Transverse colon (tissue), 4 donors: ENCODE measurements at places on chromosomes 5 and 9. TPM values are rescaled to one million over a fixed set of nuclear protein-coding genes. Genes with fewer than 3 reads are reported as not detected.

GRCh38 chr9:95008151-95008771 is 281.8 kb downstream of the AOPEP start:
- peak; percentile 38 for DNase-seq

- DNase-seq, result no peak
These were observed 36.2 kb downstream of the TARS1 start for GRCh38 chr5:33476992-33477391.

DNA sequence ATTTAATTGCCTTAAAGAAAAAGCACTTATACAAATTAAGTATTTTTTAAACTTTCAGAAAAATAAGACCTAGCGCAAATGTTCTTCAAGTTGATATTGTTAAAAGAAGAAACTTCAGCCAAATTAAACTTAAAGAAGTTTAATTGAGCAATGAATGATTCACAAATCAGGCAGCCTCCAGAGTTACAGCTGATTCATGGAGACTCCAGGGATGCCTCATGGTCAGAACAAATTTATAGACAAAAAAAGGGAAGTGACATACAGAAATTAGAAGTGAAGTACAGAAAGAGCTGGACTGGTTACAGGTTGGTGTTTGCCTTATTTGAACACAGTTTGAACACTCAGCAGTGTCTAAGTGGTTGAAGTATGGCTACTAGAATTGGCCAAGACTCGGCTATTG is 60.3 kb downstream of the CDKN2A start:
- no peak for DNase-seq

DNA sequence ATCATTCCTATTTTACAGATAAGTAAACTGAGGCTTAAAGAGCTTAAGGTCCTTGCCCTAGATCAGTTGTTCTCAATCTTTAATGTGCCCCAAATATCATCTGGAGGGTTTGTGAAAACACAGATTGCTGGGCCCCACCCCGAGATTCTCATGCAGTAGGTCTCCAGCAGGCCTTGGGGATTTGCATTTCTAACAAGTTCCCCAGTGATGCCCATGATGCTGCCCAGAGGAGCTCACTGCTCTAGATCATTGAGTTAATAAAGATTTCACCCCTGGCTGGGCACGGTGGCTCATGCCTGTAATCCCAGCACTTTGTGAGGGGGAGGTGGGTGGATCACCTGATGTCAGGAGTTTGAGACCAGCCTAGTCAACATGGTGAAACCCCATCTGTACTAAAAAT is 42.8 kb upstream of the RAD23B start:
- DNase-seq, result no peak

- no peak for DNase-seq
These were observed 109.9 kb upstream of the DAB2 start for GRCh38 chr5:39534690-39535089.

DNA sequence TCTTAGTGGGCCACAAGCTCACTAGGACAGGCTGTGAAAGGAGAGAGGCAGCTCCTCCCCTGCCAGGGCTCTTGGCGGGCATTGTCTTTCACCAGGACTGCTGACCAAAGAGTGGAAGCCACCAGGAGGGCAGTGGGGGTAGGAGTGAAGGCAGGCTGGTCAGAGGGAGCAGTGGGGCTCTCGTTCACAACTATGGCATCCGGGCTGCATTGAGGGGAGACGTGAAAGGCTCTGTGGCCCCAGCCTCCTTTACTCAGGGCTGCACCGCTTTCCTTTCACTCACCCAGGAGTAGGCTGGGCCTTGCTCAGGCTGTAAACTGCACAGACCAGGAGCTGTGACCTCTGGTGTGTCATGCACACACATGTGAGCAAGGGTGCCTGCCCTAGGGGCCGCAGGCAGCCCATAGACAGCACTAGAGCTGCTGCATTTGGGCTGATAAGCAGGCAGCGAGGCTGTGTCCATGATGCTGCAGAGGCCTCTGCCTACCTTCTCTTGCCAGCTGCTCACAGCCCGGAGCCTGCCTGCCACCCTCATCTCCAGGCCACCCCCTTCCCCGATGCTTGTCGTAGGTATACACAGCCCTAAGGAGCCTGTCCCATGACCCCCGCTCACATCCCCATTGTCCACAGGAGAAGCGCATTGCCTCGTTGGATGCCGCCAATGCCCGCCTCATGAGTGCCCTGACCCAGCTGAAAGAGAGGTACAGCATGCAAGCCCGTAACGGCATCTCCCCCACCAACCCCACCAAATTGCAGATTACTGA is 130.4 kb downstream of the DAB2IP start:
- peak; percentile 7 for DNase-seq

- DNase-seq, result no peak
These were observed 419.1 kb downstream of the NR2F1-AS1 start for GRCh38 chr5:93161661-93162654.

DNA sequence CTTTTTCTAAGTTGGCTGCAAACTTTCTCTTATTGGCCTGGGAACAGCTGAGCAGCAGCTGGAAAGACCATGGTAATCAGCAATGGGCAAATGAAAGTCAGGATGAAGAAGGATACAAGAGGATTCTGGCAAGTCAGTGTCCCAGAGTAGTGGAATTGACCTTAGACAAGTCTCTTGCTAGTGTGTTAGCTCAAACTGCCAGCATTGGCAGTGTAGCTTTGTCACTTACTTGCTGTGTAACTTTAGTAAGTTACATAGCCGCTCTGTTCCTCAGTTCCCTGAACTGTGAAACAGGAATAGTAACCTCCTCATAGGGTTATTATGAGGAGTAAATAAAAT is 3.6 kb downstream of the ALDH1A1 start:
- DNase-seq, result no peak

GRCh38 chr9:118985851-118986250 is 383.4 kb downstream of the BRINP1 start:
- DNase-seq, result no peak

GRCh38 chr9:97615439-97616072 is 17.6 kb downstream of the TSTD2 start:
- DNase-seq, result peak; percentile 70

- DNase-seq, result no peak
These were observed 136.7 kb downstream of the MPDZ start for GRCh38 chr9:13142776-13143175.

- no peak for DNase-seq
These were observed 191.8 kb downstream of the SLF1 start for GRCh38 chr5:94810281-94810680.

DNA sequence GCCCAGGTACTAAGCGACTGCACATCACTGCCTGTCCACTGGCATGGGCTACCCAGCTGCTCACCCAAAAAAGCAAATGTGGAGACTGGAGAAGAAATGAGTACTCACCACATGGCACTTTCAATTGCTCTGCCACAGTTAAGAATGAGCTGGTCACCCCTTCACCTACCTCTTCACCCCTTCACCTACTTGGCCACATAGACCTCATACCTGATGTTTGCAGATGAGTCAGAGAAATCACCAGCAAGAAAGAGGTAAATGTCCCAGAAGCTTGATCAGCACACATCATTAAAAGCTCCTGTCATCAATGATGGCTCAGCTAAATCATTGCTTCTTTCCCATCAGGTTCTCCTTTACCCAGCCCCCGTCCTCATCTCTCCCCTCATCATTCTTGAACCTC is 7.6 kb upstream of the PRUNE2 start:
- DNase-seq, result no peak

GRCh38 chr5:138960145-138960692 is 85.1 kb upstream of the LRRTM2 start:
- DNase-seq, result no peak

- DNase-seq, result no peak
These were observed 33.2 kb upstream of the GOLPH3 start for GRCh38 chr5:32207355-32207634.

GRCh38 chr5:89421035-89421434 is 538.1 kb upstream of the MEF2C start:
- no peak for DNase-seq

- no peak for DNase-seq
These were observed 113.4 kb upstream of the ASTN2 start for GRCh38 chr9:117528225-117528624.

DNA sequence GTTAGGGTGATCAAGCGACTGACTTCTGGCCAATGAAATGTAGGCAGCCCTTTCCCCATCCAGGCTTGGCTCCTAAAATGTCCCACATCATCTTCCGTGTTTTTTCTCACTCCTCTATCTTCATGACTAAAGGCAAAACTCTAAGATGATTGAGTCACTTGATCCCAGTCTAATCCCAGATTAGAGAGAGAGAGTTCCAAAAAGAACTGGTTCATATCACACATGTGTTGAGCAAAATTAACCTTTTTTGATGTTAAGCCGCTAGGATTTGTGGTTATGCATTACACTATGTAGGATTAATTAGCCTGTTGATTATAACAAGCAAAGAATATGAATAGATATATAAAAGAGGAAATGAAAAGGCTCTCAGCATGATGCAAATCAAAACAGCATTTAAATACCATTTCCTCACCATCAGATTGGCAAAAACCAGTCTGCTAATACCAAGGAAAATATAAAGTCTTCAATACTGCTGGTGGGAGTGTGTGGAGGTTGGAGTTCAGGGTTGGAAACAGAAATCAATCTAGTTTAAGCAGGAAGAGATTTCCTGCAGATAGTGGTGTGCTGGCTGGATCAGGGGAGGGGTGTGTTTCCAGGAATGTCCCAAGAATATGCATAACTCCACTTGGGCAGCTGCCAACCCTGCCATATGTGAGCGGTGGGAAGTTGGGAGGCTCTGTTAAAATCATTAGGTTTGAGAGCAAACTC is 187.6 kb upstream of the S1PR3 start:
- DNase-seq, result no peak

GRCh38 chr5:1728846-1729245 is 70.8 kb downstream of the MRPL36 start:
- DNase-seq, result no peak

- no peak for DNase-seq
These were observed 1.8 kb downstream of the CTXN3 start for GRCh38 chr5:127650649-127651048.

- no peak for DNase-seq
These were observed 24.7 kb upstream of the RNU6ATAC start for GRCh38 chr9:134189145-134189469.

GRCh38 chr9:35001803-35002502 is 12.4 kb downstream of the DNAJB5 start:
- no peak for DNase-seq

DNA sequence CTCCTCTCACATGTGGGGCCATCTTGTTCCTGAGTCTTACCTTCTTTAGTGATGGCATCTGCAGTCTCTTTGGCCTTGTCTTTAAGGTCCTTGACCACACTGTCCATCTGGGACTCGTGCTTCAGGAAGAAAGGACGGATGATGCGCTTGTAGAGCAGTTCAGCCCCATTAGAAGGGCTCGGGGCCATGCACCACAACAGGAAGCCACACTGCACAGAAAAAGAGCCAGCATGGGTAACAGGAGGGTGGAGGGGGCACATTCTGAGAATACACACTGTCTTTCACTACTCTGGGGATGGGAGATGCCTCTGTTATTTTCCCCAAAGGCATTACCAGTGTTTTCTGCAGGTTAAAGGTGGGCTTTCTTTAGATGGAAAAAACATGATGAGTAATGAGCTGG is 25.9 kb downstream of the SRP19 start:
- no peak for DNase-seq

GRCh38 chr5:1550287-1551076 is 26.7 kb upstream of the LPCAT1 start:
- no peak for DNase-seq

GRCh38 chr9:20746967-20747366 is 62.9 kb downstream of the FOCAD start:
- DNase-seq, result no peak

- no peak for DNase-seq
These were observed 40.5 kb downstream of the GPR21 start for GRCh38 chr9:123073991-123074422.

DNA sequence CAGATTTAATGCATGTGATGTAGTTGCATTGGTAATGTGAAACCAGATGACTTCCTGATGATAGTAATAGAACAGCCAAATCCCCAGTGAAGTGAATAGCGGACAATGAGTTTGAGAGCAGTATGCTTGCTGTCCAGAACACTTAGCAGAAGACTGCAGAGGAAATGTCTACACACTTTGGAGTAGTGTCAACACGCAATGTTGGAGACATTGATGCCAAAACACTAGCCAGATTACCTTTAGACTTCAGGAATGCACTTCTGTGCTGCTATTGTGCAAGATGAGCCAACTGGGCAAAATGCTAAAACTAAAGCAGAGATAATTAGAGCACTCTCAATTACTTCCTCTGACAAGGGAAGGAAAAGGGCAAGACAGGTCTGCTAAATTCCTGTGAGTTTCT is 176.7 kb downstream of the PRDM9 start:
- DNase-seq, result no peak

DNA sequence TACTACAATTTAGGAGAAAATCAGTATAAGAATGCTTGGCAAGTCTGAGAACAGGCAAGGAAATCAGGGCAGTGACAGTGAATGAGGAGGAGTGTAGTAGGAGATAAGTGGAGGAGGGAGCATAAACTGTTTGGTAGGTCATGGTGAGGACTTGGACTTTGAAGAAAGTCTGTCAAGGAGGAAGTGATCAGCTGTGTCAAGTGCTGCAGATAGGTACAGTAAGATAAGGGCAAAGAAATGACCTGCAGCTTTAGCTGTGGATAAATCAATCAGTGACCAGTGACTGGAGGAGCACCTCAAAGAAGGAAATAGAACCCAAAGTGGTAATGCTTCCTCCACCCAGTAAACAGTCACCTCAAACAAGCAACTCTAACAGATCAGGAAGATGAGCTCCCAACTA is 106.3 kb downstream of the RAPGEF6 start:
- DNase-seq, result no peak

GRCh38 chr5:61737964-61738340 is 405.9 kb downstream of the ZSWIM6 start:
- no peak for DNase-seq

- no peak for DNase-seq
These were observed 154.1 kb downstream of the OSTF1 start for GRCh38 chr9:75242426-75242825.

LCN9 gene
- total RNA-seq, result not detected

ACSL6 gene
- 0.41 TPM for total RNA-seq

NUTM2F gene
- total RNA-seq, result not detected

MRPS30 gene
- total RNA-seq, result 63.6 TPM

NR2F1 gene
- 2.8 TPM for total RNA-seq

STK32A gene
- total RNA-seq, result not detected

GABRG2 gene
- 0.27 TPM for total RNA-seq

FOXD4L6 gene
- not detected for total RNA-seq

MCTP1 gene
- 18.3 TPM for total RNA-seq

GABRA6 gene
- not detected for total RNA-seq

IL3 gene
- total RNA-seq, result not detected

C5orf58 gene
- not detected for total RNA-seq
